ENCODE measurements at places on chromosomes 7 and 10.

GRCh38 chr10:50228672-50229071 lies 22.6 kb downstream of the ASAH2 start:
- DNase-seq = no peak

DNA sequence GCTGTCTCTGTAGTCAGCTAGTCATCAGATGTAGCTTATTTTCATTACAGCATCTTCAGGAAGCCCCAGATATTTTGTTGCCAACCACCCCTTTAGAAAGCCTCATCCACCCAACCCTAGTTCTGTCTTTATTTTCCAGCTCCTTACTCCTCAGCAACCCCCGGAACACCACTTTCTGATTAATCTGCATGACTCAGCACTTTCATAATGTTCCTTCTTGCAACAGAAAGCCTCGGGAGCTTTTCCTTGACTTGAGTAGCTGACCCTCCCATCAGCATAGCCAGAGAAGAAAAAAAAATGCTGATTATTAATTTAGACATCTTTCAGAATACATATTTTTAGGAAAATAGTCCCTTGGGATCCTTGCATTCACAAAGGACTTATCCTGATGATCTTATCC lies 244.0 kb upstream of the CXCL12 start:
- DNase-seq = no peak

- no peak for DNase-seq
Observed at GRCh38 chr10:4784667-4785333, 41.2 kb upstream of the AKR1E2 start.

GRCh38 chr10:77872947-77873535 lies 53.5 kb downstream of the DLG5 start:
- DNase-seq = no peak

DNA sequence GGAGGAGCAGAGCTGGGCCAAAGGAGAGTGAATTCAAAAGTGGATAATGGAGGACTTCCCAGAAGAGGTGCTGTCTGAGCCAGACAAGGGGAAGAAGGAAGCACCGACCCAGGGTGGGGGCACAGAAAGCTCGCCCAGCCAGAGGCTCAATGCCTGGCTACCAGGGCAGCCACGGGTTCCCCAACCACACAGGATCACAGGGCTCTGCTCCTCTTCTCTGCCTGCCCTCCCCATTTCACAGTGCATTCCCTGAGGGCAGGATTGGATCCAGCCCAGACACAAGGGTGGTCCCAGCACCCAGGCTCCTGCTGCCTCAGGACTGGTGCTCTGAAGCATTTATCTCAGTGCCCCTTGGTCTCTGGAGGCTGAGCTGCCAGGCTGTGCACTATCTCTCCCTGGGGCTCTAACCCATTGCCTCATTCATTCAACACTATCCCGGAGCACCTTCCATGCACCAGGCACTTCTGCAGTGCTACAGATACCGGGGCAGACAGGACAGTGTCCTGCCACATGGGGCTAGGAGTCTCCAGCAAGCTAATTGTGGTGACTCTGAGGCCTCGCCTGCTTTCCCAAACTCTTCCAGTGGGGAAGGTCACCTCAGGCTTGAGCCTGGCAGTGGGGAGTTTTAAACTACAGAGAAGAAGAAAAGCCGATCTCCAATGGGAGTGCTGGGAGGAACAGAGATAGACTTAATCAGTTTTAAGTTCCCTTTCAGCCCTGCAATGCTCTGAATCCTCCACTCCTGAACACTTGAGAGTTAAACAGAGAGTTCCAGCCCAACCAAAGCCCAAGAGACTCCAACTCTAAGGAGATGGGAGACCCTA lies 201.8 kb upstream of the ZMIZ1 start:
- DNase-seq = peak; percentile 30

DNA sequence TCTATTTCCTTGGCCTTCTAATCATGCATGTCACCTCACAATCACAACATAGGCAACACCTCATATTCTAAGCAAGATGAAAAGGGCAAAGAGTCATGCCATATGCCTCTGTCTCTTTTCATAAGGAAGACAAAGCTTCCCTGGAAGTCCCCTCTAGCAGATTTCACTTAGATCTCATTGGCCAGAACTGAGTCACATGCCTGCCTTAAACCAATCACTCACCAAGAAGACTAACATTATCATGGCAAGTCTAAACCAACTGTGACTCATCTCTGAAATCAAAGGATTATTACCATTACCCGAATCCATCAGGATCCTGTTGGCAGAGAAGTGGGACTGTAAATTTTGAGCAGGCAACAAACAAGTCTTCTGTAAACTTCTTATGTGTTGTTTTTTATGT lies 27.8 kb downstream of the CAV1 start:
- DNase-seq = no peak

- no peak for DNase-seq
Observed at GRCh38 chr10:43671659-43672531, 23.2 kb upstream of the ZNF32 start.

DNA sequence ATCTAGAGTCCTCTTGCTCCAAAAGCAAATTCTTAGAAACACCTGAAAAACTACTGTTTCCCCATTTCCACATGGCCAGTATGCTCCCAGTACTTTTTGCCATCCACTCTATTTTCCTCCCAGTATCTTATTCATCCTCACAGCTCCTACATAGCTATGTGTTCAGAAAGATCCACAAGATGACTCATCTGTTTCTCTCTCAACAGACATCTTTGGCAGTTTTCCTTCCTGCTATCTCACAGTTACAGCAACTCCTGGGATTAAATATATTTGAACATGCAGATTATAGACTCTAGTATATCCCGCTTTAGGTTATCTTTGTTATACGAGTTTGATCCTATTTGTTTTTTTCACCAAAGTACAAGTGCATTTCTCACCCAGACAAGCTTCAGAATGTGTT lies 675.6 kb upstream of the POT1 start:
- DNase-seq = no peak

GRCh38 chr10:14635043-14635710 lies 139.5 kb downstream of the FAM107B start:
- no peak for DNase-seq

- DNase-seq = no peak
Observed at GRCh38 chr7:106589198-106589879, 71.6 kb downstream of the CCDC71L start.

DNA sequence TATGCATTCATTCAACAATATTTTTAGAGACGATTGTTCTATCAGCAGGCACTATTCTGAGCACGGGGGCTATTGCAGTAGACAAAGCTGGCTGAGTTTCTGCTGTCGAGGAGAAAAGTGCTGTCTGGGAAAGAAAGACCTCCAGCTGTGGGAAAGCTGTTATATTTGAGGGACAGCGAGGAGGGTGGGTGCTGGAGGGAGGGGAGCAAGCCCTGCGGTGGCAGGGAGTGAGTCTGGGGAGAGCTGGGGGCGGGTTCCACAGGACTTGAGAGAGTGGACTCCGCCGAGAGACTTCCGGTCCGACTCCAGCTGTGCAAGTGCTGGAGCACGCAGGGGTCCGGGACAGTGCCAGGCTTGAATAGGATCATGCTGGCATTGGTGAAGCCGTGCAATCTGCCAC lies 602.1 kb upstream of the FOXK1 start:
- no peak for DNase-seq

DNA sequence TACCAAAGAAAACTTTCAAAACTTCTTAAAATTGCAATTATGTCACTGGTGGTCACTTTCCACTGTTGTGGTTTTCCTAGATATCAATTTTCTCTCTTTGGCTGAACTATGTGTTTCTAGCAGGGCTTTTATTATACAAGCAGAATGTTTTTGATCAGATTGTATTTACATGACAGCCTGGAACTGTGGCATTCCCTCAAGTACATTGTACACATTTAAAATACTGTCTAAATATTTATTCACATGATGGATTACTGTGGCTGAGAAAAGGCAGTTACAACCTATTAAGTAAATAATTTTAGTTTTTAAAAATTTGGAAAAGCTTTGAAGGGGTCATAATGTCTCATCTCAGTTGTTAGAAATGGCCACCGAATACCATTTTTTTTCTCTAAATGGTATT lies 231.9 kb upstream of the PPP1R3A start:
- no peak for DNase-seq

DNA sequence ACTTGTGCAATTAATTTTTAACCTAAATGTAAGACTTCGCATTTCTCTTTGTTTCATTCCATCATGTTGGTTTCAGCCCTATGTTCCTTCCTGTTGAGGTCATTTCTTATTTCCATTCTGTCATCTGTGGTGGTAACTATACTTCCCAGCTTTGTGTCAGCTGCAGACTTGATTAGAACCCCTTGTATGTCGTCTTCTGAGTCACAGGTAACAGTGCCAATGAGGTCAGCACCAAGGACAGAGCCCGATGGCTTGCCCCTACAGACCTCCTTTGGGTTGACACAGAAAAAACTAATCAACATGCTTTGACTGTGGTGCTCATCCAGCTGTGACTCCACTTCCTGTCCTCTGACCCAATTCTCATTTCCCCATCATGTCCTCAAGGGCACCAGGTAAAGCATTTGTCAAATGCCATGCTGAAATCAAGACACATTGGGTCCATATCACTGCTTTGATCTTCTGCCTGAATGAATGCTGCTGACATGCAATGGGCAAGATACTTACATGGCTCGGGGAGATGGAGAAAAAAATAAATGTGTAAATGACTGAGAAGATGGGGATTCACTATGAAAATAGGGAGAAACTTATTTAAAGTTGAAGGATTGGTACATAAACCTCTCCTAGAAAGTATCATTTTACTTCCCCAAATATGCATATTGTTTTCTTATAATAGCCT lies 25.6 kb upstream of the CRTAC1 start:
- DNase-seq = no peak

DNA sequence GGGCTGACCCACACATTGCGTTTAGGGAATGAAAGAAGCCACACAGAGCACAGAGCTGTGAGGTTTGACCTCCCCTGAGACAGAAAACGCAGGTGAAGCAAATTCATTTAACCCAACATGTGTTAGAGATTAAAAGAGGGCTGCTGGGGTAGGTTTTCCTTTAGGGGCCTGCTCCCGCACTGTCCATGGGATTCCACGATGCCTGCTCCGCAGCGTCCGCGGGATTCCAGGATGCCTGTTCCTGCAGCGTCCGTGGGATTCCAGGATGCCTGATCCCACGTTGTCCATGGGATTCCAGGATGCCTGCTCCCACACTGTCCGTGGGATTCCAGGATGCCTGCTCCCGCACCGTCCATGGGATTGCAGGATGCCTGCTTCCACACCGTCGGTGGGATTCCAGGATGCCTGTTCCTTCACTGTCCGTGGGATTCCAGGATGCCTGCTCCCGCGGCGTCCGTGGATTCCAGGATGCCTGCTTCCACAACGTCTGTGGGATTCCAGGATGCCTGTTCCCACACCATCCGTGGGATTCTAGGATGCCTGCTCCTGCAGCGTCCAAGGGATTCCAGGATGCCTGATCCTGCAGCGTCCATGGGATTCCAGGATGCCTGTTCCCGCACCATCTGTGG lies 78.7 kb downstream of the VIPR2 start:
- peak; percentile 28 for DNase-seq

GRCh38 chr10:34494012-34494411 lies 321.1 kb downstream of the PARD3 start:
- DNase-seq = no peak

DNA sequence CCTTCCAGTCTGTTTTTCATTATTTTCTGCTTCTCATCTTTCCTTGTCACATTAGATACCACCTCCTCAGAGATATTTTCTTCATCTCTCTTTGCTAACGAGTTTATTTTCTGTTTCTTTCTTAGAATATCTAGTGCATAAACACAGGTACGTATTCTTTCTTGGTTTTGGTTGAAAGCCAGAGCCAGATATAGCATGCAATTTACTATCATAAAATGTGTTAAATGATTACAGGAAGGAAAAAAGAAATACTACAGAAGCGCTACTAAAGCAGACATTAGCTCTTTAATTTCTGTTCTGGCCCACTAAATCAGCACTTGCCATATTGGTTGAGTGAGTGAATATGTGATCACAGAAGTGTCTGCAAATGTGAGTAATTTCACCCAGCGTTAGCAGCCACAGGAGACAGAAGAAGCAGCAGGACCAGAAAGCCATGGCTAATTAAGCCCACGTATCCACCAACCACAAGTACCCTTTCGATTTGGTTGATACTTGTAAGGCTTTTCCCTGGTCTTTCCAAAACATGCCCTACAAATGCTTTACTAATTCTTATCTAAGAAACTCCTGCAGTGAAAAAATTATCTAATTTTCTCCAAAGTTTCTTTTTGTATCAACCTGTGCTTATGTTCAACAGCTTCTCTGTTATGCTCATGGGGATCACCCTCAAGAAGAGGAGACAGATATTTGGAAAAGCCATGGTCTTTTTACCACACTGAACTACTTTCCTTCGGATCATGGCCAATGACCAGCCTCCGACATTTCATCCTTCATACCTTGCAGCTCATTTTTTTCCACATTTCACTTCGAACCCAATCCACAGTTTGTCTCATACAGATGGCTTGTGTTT lies 23.1 kb upstream of the MACC1 start:
- no peak for DNase-seq

DNA sequence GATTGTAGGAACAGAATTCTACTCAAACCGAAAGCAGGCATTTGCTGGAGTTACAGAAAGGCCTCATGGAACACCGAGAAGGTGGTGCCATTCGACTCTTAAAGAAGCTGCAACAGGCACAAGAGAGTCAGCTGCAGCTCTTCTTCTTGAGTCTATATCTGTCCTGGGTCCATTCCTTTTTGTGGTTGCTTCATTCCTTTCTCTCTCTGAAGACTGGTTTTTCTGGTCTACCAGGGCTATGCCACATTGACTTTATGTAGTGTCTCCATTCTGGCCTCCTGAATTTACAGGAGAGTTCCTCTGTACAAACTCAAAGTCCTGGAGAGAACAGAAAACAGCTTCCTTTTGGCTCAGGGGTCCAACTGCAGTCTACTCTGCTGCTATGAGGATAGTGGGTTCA lies 132.8 kb downstream of the CFTR start:
- DNase-seq = no peak

GRCh38 chr10:132582137-132582536 lies 44.5 kb downstream of the INPP5A start:
- DNase-seq = no peak

- DNase-seq = no peak
Observed at GRCh38 chr10:72133517-72133916, 45.2 kb upstream of the SPOCK2 start.

GRCh38 chr7:139901901-139902300 lies 72.8 kb downstream of the TBXAS1 start:
- no peak for DNase-seq

DNA sequence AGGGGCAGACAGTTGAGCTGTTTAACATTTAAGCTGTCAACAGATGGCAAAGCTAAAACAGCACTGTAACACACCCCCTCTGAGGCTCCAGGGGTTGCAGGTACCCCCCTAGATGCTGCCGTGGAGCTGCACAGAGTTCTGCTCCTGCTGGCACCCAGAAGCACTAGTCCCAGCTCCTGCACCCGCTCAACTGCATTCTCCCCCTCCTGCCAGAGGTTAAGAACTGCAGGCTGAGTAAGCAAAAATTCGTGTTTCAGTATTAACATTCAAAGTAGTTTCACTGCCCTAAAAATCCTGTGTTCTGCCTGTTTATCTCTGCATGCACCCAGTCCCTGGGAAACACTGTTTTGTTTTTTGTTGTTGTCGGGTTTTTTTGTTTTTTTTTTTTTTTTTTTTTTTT lies 790.8 kb upstream of the KCND2 start:
- DNase-seq = no peak

Measured in ureter (tissue), 1 donor.